ENCODE measurements at places on chromosomes 7 and 10.

- DNase-seq, result no peak
These were observed 110.6 kb downstream of the PPP1R9A start for GRCh38 chr7:95018021-95018420.

GRCh38 chr10:103739039-103739764 is 116.2 kb downstream of the SH3PXD2A start:
- no peak for DNase-seq

- no peak for DNase-seq
These were observed 2.0 kb downstream of the PAOX start for GRCh38 chr10:133381036-133381435.

DNA sequence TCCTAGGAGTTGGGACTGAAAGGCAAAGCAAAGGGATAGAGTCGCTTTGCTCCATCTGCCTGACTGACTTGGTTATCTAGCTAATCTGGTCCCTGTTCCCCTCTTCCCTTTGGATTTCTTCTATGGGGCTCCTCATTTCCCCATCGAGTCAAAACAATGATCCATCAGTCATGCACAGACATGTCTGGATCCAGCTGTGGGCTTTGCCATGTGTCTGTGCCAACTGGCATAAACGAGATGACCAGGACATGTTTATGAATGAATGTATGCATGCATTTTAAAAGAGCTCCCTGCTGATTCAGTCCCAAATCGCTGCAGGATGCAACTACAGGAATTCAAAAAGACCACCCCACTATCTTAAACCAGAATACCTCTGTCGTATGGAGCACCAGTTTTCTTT is 122.0 kb downstream of the ARL4A start:
- DNase-seq, result no peak

DNA sequence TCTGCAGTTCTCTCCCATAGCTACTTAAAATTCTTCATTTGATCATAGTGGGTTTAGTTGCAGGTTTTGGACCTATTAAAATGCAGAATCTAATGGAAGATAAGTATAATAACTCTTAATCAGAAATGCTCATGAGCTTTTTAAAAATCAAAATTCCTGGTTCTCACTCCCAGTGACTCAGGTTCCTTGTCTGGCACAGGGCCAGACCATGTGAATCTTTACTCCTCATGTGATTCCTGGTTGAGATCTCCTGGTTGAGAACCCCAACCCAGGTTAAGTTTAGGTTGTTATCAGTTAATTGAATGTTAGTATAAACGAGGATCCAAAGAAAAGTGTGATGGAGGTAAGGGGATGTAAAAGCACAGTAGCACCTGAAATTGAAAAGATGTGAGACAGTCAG is 17.5 kb upstream of the TRUB1 start:
- no peak for DNase-seq

DNA sequence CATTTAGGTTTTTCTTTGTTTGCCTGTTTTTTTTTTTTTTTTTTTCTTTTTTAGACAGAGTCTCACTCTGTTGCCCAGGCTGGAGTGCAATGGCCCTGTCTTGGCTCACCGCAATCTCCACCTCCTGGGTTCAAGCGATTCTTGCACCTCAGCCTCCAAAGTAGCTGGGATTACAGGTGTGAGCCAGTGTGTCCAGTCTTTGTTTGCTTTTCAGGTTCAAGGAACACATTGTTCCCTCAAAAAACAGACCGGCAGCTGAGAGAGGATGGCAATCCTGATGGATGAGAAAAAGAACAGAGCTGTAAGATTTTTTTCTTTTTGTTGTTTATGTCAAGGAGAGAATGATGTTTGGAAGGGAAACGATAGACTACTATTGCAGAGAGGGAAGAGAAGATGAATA is 23.3 kb upstream of the RHOBTB1 start:
- no peak for DNase-seq

DNA sequence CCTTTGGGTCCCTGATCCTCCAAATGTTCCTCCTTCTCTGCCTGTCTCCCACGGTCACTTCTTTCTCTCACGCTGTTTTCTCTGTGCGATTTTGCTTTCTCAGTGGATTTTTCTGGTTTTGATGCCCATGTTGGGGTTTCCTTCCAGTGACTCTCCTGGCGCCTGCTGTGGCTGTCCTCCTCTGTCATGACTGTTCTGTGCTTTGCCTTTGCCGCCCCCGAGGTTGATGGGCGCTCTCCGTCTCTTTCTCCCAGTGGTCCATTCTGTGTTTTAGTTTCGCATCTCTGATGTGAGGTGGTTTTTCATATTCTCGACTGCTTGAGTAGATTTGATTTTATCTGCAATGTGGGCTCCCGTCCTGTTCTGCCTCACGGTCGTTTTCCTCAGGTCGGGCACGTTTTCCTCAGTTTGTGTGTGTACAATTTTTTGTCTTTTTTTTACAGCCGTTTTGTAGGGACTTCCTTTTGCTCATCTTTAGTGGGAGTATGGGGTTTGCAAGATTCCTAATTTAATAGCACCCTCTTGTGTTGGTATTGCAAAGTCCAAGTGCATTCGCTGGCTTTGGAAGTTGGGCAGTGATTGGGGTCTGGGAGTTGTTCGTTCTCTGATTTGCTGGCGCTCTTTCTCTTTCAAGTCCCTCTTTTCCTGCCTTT is 100.0 kb downstream of the INPP5A start:
- DNase-seq, result peak; percentile 53

- no peak for DNase-seq
These were observed 10.3 kb upstream of the LRRC27 start for GRCh38 chr10:132321726-132322125.

- DNase-seq, result peak; percentile 70
These were observed 5.2 kb downstream of the EBF3 start for GRCh38 chr10:129958629-129959543.

GRCh38 chr7:112550468-112551060 is 69.8 kb downstream of the LSMEM1 start:
- DNase-seq, result no peak

DNA sequence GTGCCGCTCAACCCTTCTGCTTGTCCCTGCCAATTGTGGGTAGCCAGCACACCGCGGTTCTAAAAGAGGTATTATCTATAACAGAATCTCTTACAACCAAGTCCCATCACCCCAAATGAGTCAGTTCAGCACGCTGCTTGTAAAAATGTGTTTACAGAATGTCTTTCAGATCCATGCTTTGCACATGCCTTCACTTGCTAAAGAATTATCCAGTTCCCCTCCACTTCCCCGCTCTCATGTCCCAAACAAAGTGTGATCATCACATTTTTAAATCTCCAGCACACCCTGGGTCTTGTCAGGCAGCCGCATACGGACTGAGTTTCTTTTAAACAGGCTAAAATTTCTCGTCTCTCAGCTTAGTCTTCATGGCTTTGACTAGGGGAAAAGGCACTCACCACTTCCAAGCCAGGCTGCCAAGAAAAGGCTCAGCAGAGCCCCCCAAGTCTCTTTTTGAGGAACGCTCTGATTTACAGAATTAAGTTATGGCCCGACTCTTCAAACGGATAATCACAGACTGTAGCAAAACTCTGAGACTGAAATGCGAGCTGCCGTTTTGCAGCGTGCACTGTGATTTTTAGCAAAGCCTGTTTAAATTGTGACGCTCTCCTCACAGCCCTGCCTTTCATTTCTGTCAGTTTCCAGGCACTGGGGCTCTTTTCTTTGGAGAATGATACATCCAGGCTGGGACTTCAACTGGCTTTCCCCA is 29.8 kb upstream of the FGFR2 start:
- DNase-seq, result no peak

- DNase-seq, result peak; percentile 42
These were observed 114.9 kb downstream of the HDAC9 start for GRCh38 chr7:18610331-18610948.

Data from H9 (cell line).